LoVo (cell line): ENCODE measurements at places on chromosomes 7 and 10.

GRCh38 chr7:109235316-109235715, 665.6 kb downstream of the DNAJB9 start:
- DNase-seq: no peak

GRCh38 chr10:119209035-119209735, 1.8 kb downstream of the GRK5 start:
- peak; percentile 45 for DNase-seq

DNA sequence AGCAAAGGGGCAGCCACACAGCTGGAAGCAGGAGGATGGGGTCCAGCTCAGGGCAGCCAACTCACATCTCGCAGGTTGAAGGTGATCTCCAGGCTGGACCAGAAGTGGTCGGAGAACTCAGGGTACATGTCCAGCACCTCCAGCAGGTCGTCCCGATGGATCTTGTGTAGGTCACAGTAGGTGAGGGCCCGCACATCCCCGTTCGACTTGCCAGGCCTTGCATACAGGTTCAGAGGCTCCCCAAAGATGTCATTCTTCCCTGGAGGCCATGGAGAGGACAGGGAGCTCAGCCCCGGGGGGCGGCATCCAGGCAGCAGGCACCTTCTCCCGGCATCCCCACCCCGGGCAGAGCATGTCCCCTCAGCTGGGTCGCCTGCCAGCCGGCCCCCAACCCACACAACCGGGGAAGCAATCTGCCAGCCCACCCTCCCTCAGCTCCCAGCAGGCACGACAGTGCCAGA, 29.3 kb downstream of the KCNH2 start:
- DNase-seq: no peak

DNA sequence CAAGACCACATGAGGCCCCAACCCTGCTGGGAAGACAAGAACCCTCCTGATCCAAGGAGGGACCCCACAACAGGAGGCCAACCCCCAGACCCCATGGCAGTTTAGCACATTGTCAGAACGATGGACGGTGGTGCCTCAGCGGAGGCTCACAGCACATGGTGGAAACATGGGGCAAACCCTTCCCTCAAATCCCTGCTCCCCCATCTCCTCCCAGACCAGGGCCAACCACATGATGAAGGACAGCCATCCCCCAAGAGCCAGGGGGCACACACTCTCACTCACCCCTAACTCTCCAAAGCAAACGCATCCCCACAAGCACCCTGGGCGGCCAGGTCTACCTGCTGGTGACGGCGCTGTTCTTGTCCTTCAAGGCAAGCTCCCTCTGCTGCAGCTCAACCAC, 83.9 kb downstream of the MAD1L1 start:
- DNase-seq: no peak

- DNase-seq: peak; percentile 52
Measured at GRCh38 chr10:58641095-58641531, 128.4 kb downstream of the BICC1 start.

- no peak for DNase-seq
Measured at GRCh38 chr7:14937581-14937980, 35.0 kb upstream of the DGKB start.

- DNase-seq: no peak
Measured at GRCh38 chr10:46171661-46172060, 115.1 kb upstream of the ANTXRL start.

- no peak for DNase-seq
Measured at GRCh38 chr7:47196106-47196645, 385.7 kb downstream of the TNS3 start.

DNA sequence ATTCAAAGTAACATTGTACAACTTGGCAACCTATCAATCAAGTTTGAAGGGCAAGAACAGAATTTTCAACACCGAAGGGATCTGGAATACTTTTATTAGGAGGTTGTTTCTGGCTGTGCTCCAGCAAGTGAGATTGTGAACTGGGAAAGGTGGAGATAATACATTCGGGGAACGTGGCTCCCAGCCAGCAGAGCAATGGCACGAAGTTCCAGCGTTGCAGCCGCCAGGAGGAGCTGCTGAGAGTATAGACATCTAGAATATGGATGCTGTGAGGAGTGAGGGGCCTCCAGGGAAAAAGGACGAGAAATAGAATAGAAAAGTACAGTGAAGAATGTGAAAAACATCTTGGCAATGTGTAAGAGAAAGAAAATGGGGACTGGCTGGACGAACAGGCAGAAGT, 69.5 kb downstream of the TCERG1L start:
- no peak for DNase-seq

- DNase-seq: peak; percentile 20
Measured at GRCh38 chr7:46256870-46257661, 336.0 kb upstream of the IGFBP3 start.

DNA sequence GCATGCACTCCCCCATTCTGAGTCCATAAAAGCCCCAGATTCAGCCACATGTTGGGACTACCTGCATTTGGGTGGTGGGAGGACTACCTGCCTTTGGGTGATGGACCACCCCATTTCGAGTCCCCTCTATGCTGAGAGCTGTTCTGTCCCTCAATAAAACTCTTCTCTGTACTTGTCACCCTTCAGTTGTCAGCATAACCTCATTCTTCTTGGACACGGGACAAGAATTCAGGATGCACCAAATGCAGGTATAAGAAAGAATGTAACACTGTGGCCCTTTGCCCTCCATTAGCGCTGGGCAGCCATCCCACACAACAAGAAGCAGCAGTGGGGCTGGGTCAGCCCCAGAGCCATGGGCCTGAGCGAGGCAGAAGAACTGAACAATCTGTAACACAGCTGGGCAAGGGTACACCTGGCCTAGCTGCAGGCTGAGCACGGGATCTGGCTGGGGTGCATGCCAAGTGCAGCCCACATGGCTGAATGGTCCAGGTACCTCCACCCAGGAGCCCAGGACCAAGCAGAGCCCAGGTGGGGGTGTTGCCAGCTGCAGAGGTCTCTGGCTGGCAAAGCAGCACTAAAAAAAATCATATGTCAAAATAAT, 1344.3 kb upstream of the LRRTM3 start:
- no peak for DNase-seq

DNA sequence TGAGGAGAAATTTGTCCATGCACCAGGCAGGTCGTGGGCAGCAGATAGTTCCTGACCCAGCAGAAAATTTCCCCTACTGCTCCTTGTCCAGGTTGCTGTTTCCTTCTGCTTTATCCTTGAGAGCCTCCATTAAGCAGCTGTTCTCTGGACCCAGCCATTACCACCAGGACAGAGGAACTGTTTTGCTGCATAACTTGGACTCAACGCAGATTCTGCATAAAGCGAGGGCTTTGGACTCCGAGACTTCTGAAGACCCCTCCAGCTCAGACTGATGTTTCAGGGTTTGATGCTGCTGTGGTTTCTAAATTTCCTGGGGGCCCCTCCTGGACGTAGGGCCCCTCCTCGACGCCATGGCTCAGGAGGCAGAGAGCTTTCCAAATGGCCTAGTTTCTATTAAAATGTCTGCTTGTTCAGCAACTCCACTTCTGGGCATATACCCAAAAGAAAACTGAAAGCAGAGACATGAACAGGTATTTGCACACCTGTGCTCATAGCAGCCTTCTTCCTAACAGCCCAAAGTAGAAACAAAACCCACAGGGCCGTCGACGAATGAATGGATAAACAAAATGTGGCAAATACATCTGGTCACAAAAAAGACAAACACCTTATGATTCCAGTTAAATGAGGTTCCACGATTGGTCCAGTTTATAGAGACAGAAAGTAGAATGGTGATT, 28.3 kb upstream of the LMTK2 start:
- DNase-seq: no peak

DNA sequence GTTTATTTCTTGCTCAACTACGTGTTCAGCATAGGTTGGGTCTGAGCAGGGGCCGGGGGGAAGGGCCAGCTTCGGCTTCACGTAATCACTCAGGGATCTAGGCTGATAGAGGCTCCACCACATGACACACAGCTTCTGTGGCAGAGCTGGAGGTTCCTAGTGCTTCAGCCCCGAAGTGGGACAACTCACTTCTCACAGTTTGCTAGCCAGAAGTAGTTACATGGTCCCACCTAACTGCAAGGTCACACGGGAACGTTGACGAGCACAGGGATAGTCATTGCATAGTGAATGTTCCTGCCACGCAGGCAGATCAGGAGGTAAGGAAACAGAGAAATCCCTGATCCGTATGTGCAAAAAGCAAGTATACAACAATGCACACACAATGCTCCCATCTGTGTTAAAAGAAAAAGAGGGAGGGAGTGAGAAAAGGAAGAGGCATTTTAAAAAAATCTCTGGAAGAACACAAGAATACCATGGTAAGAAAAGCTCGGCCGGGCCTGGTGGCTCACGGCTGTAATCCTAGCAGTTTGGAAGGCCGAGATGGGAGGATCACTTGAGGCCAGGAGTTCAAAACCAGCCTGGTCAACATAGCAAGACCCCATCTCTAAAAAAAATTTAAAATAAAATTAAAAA, 16.9 kb downstream of the SMURF1 start:
- no peak for DNase-seq

DNA sequence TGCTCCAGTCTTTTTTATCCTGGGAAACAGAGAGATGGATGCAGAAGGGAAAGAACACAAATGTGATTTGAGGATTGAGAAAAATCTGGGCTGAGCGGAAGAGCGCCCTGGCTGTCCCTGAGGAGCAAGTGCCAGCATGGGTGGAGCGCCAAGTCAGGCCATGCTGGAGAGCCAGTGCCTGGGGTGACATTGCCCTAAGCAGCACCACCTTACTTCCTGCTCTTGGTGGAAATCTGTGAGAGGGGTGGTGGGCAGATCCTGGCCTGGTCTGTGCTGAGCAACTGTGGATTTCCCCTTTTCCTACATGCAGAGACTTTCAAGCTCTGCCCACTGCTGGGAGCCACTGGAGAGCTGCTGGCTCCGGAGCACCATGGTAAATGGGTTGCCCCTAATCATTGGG, 36.9 kb downstream of the DDIT4 start:
- no peak for DNase-seq

DNA sequence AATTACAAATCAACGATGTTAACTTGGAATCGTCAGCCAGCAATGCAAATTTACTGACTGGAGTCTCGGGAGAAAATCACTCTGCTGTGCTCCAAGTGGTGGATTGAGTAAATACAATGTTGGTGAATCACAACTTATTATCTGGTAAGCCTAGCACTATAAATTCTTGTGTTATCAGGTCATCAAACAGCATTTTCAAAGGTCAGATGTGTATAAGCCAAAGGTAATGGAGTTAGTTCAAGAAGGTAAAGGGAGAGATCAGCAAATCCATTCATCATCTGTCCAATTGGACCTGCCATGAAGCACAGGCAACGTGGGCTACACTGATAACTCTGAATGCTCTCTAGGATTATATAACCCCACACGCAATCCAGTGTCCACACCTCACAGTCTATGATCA, 13.9 kb downstream of the CUBN start:
- peak; percentile 77 for DNase-seq

DNA sequence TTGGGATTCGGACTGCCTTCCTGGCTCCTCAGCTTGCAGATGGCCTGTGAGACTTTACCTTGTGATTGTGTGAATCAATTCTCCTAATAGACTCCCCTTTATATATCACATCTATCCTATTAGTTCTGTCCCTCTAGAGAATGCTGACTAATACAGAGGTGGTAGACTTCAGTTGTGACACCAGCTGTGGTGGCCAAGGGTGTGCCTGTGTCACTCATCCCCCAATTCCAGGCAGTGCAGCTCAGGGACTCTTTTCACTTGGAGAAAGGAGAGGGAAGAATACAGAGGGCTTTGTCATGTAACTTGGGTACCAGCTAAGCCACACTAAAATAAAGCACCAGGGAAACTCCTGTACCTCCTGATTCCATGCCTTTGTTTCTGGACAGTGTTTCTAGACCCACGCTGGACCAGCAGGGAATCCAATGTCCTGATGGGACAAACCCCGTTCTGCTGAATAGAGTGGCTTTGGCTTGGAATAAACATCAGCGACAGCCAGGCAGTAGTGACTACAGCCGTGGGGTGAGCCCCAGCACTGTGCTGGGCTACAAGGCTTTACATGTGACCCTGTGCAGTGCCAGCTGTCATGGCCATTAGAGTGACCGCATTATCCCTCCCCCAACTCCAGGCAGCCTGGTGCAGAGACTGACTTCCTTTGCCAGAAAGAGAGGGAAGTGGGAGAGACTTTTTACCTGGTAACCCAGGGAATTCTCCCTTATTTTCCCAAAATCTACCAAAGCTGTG, 233.6 kb downstream of the ANK3 start:
- no peak for DNase-seq

DNA sequence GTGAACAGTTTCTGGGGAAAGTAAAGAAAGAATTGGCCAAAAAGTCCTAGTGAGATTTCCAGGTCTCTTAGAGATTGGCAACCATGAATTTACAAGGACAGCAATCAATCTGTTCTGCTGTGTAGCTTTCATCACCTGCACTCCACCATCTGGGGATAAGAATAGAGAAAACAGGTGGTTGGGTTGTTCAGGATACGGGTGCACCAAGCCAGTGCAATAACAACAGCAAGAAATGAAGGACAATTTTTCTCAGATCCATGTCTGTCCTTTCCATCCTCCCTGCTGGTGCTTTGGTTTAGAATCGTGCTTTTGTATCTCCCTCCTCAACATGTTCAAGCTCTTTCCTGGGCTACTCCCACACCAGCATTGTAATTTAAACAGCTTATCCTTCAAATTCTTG, 787.7 kb downstream of the GRID1 start:
- DNase-seq: no peak

- no peak for DNase-seq
Measured at GRCh38 chr7:132218876-132219275, 357.4 kb downstream of the PLXNA4 start.

- no peak for DNase-seq
Measured at GRCh38 chr7:139893461-139893860, 64.4 kb downstream of the TBXAS1 start.

DNA sequence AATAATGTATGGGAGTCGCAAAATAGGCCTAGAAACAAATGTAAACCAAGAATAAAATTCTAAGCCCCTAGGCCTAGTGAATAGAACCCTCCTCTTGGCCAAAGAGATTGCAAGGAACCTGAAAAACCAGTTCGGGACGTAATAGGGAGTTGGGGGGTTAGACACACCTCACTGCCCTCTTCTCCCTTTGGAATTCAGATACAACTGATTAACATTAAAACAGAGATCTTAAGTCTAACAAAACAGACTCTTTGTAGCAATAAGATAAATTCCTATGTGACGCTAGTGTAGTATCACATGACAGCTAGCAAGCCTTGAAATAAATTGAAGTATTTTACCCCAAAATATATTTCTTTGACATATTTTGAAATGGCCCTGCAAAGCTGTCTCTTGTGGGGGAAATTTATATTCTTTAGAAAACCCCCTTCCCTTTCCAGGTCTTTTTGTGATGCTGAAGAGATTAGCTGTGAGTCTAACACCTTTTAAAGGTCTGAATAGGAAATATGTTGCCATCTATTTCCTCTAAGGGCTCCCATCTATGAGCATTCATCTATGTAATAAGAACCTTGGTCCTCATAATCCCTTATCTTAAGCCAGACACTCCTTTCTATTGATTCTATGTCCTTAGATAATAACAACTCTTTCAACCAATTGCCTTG, 623.4 kb upstream of the NRG3 start:
- no peak for DNase-seq

DNA sequence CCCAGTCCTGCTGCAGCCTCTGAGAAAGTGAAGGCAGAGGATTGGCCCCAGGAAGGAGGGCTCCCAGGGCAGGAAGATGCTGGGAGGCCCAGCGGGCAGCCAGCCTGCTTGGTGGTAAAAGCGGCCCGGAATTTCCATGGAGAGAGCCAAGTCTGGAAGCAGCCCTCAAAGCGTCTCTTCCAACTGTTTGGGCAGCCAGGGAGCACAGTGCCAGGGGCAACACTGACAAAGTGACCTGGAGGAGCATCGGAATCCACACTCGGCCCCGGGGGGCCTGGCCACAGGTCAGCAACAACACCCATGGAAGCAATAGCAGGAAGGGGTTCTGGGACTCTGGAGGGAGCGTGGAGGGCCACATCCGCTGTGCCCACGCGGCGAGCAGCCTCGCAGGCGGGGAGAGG, 63.2 kb upstream of the FGFR2 start:
- DNase-seq: no peak
